H1 (cell line): ENCODE measurements at places on chromosomes 11 and 22. TPM values are rescaled to one million over a fixed set of nuclear protein-coding genes. Genes with fewer than 3 reads are reported as not detected.

The SLC17A6 gene
- 0.06 and 0.24 TPM in 2 replicates for polyA plus RNA-seq

The TEX12 gene
- polyA plus RNA-seq: not detected in 2 replicates

The BBOX1 gene
- not detected in 2 replicates for polyA plus RNA-seq

The BAIAP2L2 gene
- polyA plus RNA-seq: 10.0 and 13.9 TPM in 2 replicates

The CAVIN3 gene
- polyA plus RNA-seq: 26.4 and 27.6 TPM in 2 replicates

The TH gene
- polyA plus RNA-seq: 0.09 and 0.16 TPM in 2 replicates

The CASP5 gene
- polyA plus RNA-seq: not detected in 2 replicates

The PAMR1 gene
- polyA plus RNA-seq: 6.9 and 7.3 TPM in 2 replicates
